Body of pancreas (tissue), 4 donors: ENCODE measurements at places on chromosomes 4 and X. TPM values are rescaled to one million over a fixed set of nuclear protein-coding genes. Genes with fewer than 3 reads are reported as not detected.

DNA sequence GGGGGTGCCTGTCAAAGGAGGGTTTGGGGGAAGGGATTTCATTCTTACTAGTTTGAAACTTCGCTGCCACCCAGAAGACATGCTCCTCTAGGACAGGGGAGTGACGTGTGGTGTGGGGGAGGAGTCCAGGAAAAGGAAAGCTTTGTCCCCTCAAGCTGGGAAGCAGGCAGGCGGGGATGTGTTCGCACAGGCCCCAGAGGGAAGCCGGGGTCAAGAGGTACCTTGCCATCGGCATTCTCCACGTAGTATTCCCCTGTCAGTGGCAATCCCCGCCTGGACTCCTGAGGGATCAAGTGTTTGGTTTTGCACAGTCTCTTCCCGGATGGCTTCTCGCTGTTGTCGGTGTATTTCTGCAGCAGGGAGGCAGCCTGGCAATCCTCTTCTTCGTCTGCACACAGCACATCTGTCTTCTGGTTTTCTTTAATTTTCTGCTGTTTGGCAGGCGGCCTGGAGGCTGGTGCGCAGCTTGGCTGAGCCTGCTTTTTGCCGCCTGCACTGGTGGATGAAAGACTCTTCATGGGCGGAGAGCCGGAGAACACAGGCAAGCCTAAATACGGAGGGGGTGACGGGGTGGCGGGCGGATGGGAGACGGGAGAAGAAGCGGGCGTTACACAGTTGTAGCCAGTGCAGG, 35.1 kb downstream of the BCOR start:
- H3K4me1 ChIP-seq: no peaks in the 10 kb centered on the region
- no peak overlapping the region for H3K27ac ChIP-seq
- no peaks in the 10 kb centered on the region for H3K27me3 ChIP-seq
- H3K36me3 ChIP-seq: no peaks in the 10 kb centered on the region

Gene MAP3K15
- total RNA-seq: 0.26 TPM

Gene F8A3
- total RNA-seq: 17.1 TPM

- no peak overlapping the region for H3K4me3 ChIP-seq
- no peaks in the 10 kb centered on the region for H3K27me3 ChIP-seq
- DNase-seq: no peak
- no peak overlapping the region for H3K27ac ChIP-seq
- no peaks in the 10 kb centered on the region for H3K4me1 ChIP-seq
Measured at GRCh38 chr4:114272226-114272625, 292.8 kb upstream of the ARSJ start.

DNA sequence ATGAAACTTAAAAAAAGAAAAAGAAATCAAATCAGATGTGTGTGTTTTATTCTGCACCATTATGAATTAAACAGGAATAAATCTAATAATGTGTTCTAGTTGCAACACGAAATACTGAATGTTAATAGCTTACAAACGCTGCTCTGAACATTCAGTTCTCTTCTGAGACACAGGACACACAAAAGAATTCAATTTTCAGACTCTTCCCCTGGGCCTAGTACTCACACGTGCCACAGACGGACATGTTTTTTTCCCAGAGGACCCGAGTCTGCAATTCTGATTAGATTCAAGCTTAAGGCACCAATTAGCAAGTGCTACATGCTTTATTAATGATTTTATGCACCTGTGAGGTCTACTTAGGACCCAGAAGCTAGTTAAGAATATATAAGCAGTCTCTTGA, 20.5 kb downstream of the C4orf54 start:
- no peaks in the 10 kb centered on the region for H3K36me3 ChIP-seq
- no peak overlapping the region for H3K4me3 ChIP-seq
- H3K4me1 ChIP-seq: no peaks in the 10 kb centered on the region
- H3K27me3 ChIP-seq: no peaks in the 10 kb centered on the region
- no peak overlapping the region for H3K27ac ChIP-seq

- H3K36me3 ChIP-seq: no peaks in the 10 kb centered on the region
- DNase-seq: peak; percentile 30
- H3K27me3 ChIP-seq: no peaks in the 10 kb centered on the region
- no peak overlapping the region for H3K4me3 ChIP-seq
- no peak overlapping the region for H3K27ac ChIP-seq
- H3K4me1 ChIP-seq: no peaks in the 10 kb centered on the region
Measured at GRCh38 chrX:68929332-68930150, 100.7 kb downstream of the EFNB1 start.

- H3K36me3 ChIP-seq: no peaks in the 10 kb centered on the region
- H3K27ac ChIP-seq: no peak overlapping the region
- H3K4me1 ChIP-seq: no peaks in the 10 kb centered on the region
- no peaks in the 10 kb centered on the region for H3K27me3 ChIP-seq
Measured at GRCh38 chrX:133477986-133478385, 62.7 kb upstream of the GPC4 start.

DNA sequence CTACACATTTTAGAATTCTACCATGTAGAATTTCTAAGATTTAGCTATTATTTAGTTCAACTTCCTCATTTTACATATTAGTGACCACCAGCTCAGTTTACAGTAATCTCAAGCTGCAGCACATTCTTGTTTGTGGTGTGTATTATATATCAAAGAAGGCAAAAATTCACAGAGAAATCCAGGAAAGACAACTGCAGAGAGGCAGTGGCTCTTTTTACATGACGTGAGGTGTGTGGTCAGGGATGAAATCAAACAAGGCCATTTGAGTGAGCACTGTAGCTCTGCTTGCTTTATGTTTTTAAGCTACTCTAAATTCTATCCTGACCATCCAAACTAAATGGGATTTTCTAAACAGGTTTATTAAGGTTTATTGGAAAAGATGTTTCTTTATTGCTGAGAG, 71.1 kb downstream of the COL25A1 start:
- H3K4me3 ChIP-seq: no peak overlapping the region
- no peaks in the 10 kb centered on the region for H3K36me3 ChIP-seq
- DNase-seq: no peak
- H3K4me1 ChIP-seq: no peaks in the 10 kb centered on the region
- H3K27ac ChIP-seq: no peak overlapping the region
- no peaks in the 10 kb centered on the region for H3K27me3 ChIP-seq

DNA sequence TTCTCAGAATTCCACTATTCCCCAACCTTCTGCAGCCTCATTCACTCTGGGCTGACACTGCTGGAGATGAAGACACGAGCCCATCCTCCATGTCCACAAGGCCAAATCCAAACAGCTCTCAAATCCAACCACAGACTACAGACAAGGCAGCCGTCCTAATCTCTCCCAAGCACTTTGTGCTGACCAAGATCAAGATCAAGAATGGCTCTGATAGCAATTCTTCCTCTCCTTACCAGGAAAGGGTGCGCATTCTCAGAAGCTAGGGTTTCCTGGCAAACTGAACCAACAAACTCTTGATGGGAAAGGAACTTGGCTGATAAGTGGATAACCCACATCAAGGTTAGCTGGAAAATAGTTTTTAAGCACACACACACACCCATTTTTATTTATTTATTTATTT, 26.5 kb downstream of the RELL1 start:
- no peak overlapping the region for H3K27ac ChIP-seq
- no peaks in the 10 kb centered on the region for H3K27me3 ChIP-seq
- H3K4me3 ChIP-seq: no peak overlapping the region
- no peak for DNase-seq
- no peaks in the 10 kb centered on the region for H3K36me3 ChIP-seq

- no peak overlapping the region for H3K4me3 ChIP-seq
- H3K36me3 ChIP-seq: no peaks in the 10 kb centered on the region
- DNase-seq: no peak
- H3K27ac ChIP-seq: no peak overlapping the region
- no peaks in the 10 kb centered on the region for H3K4me1 ChIP-seq
Measured at GRCh38 chr4:183918696-183919095, 13.6 kb downstream of the STOX2 start.

Gene ENPEP
- total RNA-seq: 4.0 TPM

DNA sequence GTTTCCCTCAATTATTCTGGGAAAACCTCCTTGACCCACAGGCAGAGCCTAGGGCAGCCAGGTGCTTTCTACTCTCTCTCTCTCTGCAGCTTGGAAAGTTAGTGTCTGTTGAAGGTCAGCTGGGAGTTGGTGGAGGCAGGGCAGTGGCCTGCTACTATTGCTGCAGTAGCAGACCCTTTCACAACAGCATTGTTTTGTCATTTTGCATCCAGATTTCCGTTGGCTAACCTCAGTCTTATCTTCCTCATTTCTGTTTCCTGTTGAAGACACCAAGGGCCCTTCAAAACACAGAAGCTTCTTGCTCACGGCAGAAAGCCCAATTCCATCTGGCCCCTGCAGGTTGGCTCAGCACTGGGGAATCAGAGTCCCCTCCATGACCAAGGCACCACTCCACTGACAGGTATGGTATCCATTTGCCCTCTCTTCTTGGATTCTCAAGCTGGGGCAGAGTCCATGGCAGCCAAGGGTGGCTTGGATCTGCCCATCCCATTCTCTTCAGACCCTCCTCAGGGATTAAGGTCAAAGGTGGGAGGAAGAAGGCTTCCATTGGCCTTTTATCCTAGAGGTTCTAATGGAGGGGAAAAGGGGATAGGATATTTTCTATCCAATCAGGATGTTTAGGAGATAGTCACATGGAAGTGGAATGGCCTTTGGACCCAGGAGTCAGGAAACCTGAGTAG, 24.6 kb downstream of the VSIG4 start:
- H3K27ac ChIP-seq: no peak overlapping the region
- no peak overlapping the region for H3K4me3 ChIP-seq
- H3K27me3 ChIP-seq: no peaks in the 10 kb centered on the region
- DNase-seq: no peak

DNA sequence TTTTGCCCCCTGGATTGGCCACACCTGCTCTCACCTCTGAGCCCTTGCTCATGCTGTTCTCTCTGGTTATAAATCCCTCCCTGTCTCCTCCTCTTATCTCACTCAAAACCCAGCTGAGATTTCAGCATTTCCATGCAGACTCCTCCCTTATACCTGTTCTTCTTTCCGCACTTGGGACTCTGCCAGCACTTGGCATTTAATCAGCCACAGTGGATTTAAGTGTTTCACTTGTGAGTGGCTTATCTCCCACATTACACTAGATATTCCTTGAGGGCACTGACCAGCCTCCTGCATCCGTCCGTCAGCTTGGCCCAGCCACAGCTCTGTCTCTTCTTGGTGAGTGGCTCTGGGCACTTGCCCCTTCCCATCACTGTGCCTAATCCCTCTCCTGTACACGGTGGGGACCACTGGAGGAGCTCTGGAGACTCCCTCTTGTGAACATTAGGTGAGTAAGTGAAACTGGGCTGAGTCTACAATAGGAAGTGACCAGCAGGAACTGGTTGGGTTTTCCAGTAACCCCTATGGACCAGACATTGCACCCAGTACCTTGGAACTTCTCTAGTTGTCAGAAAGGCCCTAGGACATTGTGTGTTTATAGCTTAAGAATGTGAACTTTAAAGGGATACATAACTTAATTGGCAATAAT, 19.9 kb downstream of the FGFBP1 start:
- no peak overlapping the region for H3K4me3 ChIP-seq
- no peaks in the 10 kb centered on the region for H3K4me1 ChIP-seq
- H3K27me3 ChIP-seq: no peaks in the 10 kb centered on the region
- peak; percentile 52 for DNase-seq

Gene ETDA
- total RNA-seq: not detected

Gene LRPAP1
- total RNA-seq: 82.5 TPM

DNA sequence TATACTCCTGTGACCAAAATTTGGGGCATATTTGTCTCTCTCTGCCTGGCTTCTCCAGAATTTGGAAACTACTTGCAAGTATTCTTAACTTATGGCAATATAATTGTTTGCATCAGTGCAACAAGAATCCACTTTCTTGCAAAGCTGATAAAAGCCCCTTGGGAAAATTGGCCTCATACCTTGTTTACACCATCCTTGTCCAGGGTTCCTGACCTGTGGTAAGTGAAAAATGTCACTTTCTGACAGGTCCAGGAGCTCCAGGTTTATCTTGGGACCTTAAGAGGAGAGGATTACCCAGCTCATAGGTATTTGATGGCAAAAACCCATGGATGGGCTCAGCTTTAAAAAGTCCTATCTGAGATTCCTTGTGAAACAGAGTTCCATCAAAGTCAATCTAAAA, 29.3 kb upstream of the CXCL13 start:
- no peak for DNase-seq
- H3K4me1 ChIP-seq: peaks cover 10% of the 10 kb centered on the region
- H3K27ac ChIP-seq: no peak overlapping the region
- H3K27me3 ChIP-seq: no peaks in the 10 kb centered on the region

DNA sequence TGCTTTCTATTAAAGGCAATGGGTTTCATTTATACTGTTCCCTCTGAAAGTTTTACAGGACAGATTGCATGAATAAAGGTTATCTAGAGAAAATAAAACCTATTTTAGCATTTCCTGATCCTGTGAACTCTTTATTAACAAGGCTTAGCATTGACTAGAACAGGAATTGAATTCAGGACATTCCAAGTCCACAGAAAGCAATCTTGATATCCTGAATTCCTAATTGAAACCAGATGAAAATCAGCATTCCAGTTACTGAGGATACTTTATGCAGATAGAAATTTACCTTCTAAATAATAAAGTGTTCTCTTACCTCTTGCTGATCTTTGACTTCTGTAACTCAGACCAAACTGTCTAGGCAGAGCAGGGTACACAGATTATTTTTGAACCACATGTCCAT, 151.4 kb downstream of the ZNF518B start:
- H3K4me3 ChIP-seq: no peak overlapping the region
- no peak for DNase-seq
- no peak overlapping the region for H3K27ac ChIP-seq
- H3K27me3 ChIP-seq: no peaks in the 10 kb centered on the region
- H3K4me1 ChIP-seq: no peaks in the 10 kb centered on the region

DNA sequence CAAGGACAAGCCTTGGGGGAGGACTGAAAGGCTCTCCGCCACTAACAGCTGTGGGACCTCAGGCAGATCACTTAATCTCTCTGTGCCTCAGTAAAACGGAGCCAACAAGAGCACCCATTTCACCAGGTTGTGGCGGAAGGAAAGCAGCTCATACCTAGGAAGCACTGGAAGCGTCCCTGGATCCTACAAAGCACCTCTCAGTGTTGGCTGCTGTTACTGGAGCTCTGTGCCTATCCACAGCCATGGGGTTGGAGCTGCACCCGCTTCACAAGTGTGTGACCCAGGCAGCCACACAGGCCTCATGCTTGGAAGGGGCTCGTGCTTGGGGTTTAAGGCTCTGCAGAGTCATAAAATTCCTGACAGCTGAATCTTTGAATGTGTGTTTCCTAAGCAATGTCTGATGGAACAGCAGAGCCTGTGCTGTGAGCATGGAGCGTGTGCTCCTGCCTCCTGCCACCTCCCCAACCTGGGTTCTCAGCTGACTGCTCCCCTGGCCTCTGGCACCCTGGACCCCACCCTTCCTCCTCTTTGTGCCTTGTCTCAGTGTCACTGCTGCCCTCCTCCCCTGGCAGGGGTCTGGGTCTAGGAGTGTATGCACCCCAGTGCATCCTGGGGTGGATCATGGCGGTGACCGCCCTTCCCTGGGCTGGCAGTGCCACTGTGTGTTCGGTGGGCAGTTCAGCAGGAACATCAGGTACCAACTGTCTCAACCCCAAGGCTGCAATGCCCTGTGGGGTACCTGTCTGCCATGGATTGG, 14.4 kb upstream of the MAN2B2 start:
- no peak for DNase-seq
- H3K4me3 ChIP-seq: no peak overlapping the region
- H3K27ac ChIP-seq: no peak overlapping the region
